ENCODE measurements at places on chromosomes 12 and 14.

DNA sequence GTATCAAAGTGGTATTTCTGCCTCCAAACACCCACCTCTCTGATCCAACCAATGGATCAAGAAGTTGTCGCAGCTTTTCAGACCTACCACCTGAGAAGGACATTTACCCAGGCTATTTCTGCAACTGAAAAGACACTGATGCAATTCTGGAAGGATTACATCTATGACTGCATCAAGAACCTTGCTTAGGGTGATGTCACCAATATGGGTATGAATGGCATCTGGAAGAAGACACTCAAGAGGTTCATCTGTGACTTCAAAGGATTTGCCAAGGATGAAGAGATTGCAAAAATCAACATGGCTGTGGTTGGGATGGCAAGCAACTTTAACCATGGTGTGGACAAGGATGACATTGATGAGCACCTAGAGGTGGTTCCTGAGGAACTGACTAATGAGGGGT lies 154.2 kb downstream of the PCNX1 start:
- DNase-seq: no peak

DNA sequence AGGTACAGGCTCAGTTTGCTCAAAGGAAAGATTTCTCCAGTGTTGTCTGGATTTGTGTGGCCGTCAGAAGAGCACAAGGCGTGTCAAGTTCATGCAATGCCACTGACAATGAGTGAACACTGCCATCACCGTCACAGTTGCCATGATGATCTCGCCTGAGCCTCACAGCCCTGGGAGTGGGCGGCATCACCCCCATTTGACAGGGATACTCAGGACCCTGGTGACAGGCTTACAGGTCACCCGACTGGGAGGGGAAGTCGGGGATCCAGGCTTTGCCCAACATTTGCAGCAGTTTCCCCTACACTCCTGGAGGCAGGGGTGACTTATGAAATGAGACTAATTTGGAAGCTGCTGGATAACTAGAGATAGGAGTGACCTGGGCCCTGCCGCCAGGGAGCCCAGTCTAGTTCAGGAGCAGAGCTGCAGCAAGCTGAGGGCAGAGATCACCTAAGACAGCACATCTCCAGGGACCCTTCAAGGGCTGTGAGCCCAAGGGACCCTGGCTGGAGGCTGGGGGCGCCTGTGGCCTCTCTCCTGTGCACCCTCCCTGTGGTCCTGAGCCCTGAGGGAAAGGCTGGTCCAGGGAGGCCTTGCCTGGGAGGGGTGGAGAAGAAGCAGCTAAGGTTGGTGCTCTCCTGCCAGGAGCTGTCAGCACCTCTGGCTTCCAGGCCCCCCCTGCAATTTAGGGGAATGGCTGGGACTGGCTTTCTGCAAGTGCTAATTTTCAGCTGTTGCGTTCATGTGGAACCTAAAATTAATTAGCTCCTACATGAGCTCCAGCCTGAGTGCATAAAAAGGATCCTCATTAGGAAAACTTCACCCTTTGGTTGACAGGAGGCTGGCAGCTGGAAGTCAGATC lies 32.4 kb upstream of the BEGAIN start:
- no peak for DNase-seq

GRCh38 chr12:121397521-121397920 lies 2.4 kb upstream of the RNF34 start:
- no peak for DNase-seq

GRCh38 chr12:50734409-50735263 lies 29.3 kb upstream of the ATF1 start:
- no peak for DNase-seq

DNA sequence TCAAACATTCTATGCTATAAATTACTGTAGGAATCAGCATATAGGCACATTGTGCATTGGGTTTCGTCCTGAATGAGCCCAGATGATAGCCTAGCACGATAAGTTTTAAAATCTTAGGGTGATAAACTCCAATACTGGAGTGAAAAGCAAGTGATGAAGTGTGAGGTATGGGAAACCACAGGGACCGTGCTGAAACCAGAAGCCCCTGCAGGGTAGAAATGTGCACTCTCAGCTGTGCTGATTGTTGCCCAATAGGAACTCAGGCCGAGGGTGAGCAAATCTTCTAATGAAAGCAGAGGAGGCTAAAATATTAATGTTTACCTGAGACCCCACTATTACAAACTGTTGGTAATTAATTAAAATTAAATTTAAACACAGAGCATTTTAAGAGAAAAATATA lies 1486.6 kb downstream of the AACS start:
- DNase-seq: no peak

DNA sequence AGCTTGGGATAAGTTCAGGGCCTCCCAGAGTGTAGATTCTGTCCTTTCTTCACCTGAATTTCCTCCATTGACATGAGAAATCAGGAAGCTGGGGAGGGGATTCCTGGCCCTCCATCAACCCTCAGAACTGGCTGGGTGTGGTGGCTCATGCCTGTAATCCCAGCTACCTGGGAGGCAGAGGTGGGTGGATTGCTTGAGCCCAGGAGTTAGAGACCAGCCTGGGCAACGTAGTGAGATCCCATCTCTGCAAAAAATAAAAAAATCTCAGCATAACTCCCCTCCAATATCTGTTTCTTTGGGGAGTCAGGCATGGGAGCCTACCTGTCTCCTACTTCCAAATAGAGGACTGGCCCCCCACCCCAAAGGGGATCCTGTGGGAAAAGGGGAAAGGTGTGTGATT lies 59.8 kb upstream of the TBX3 start:
- no peak for DNase-seq

GRCh38 chr14:103825101-103825500 lies 22.3 kb downstream of the PPP1R13B start:
- DNase-seq: no peak

DNA sequence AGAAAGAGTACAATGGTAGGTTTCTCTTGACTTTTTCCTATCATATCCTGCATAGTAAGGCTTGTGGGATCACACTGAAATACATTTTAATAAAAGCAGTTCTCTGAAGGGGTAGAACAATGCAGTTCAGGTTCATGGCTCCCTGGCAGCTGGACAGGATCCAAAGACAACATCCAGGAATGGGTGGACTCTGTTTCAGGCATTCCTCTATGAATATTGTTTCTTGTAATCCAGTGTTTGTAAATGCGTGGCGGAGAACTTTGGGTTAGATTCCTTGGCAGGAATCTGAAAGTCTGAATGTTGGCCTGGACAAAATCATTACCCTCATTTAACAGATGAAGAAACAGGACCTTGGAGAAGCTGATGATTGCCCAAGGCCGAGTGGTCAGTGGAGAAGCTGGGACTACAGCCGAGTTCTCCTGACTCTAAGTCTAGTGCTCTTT lies 43.5 kb downstream of the SYNE2 start:
- no peak for DNase-seq

- DNase-seq: peak; percentile 52
Observed at GRCh38 chr12:124389138-124389724, 94.3 kb downstream of the RFLNA start.

- DNase-seq: no peak
Observed at GRCh38 chr12:116806845-116807440, 68.8 kb downstream of the RNFT2 start.

GRCh38 chr12:26632756-26633155 lies 200.2 kb downstream of the ITPR2 start:
- no peak for DNase-seq

DNA sequence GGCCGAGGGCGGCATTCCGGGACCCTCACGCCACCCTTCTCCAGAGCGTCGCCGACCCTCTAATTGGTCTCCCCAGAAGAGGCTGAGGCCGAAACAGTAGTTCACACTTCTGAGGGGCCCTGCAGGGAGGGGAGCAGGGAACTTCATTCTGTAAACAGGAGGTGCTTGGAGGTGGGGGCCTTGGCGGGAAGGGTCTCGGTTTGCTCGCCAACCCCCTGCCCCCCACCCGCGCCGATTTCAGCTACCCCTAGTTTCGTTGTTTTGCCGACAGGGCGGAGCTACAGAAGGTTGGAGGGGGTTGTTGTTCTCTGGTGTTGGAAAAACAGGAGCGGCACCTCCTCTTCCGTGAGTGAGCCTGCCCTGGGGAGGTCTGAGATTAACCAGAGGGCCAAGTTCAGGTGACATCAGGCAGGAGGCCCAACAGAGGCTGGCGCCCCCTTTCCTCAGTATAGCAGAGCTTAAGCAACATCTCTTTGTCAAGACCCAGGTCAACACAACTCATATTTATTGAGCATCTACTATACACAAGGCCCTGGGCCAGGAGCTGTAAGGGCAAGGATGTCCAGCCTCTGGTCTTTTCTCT lies 682 bp downstream of the ERBB3 start:
- no peak for DNase-seq

GRCh38 chr14:80491131-80491530 lies 279.8 kb upstream of the DIO2 start:
- DNase-seq: no peak

- DNase-seq: no peak
Observed at GRCh38 chr12:26027401-26027800, 68.9 kb downstream of the RASSF8 start.

- DNase-seq: no peak
Observed at GRCh38 chr14:76918782-76919394, 92.7 kb downstream of the LRRC74A start.

- DNase-seq: no peak
Observed at GRCh38 chr12:127509066-127509778, 757.7 kb upstream of the TMEM132C start.

DNA sequence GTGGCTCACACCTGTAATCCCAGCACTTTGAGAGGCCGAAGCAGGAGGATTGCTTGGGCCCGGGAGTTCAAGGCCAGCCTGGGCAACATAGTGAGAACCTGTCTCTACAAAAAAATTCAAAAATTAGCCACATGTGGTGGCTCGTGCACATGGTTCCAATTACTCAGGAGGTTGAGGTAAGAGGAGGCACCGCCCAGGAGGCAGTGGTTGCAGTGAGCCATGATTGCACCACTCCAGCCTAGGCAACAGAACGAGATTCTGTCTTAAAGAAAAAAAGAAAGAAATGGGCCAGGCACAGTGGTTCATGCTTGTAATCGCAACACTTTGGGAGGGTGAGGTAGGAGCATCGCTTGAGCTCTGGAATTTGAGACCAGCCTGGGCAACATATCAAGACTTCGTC lies 33.5 kb downstream of the MAP1LC3B2 start:
- no peak for DNase-seq

GRCh38 chr12:109650808-109651207 lies 62.8 kb upstream of the FAM222A start:
- DNase-seq: no peak

DNA sequence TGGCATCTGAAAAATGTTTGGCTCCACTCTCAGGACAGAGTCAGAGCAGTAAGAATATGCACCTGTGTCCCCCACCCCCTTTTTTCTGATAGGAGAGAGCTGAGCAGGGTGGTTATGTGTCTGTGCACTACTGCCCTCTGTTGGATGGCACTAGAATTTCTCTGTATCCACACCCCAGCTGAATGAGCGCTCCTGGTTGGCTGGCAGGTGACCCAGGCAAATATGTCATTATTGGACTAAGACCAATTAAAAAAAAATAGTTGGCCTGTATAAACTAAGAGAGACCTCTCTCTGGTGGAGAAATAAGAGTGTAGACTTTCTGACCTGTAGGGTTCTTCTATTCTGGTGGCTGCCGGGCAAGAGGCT lies 107.0 kb downstream of the PTCSC3 start:
- DNase-seq: peak; percentile 15

- peak; percentile 75 for DNase-seq
Observed at GRCh38 chr12:132444957-132445883, 44.7 kb upstream of the FBRSL1 start.

DNA sequence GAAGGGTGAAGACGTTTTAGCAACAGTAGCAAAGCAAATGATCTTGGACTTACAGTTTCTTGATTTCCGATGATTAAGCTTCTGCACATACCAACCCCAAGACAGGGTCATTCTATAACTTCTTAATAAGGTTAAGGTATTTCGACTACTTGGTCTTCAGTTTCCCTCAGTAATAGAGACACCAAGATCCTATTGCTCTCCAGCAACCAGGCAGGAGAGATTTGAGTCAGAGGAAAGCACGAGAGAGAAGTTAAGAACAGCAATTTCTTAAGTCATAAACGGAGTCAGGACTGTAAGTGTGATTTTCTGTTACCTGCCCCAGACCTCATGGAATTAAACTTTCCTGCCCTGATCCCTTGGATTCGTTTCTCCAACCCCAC lies 215.6 kb downstream of the TTC8 start:
- no peak for DNase-seq

DNA sequence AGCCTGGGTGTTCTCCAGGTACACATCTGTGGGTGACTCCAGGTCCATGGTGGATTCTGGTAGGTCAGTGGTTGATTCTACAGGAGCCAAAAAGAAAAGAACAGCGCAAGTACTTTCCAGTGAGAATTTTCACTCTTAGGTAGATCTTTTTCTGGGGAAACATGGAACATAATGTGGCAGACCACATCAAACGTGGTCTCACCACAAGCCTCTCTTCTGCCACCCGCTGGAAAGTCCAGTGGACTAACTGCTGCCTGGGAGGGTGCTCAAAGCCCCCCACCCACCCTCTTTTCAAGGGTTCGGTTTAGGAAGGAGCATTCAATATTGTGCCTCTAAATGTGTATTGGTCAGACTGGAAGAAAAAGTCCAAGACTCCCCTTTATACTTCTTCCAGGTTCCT lies 36.1 kb upstream of the PRB2 start:
- DNase-seq: no peak

- no peak for DNase-seq
Observed at GRCh38 chr12:104493496-104493895, 36.7 kb downstream of the CHST11 start.

GRCh38 chr14:99681101-99681831 lies 2.8 kb upstream of the CYP46A1 start:
- DNase-seq: no peak

DNA sequence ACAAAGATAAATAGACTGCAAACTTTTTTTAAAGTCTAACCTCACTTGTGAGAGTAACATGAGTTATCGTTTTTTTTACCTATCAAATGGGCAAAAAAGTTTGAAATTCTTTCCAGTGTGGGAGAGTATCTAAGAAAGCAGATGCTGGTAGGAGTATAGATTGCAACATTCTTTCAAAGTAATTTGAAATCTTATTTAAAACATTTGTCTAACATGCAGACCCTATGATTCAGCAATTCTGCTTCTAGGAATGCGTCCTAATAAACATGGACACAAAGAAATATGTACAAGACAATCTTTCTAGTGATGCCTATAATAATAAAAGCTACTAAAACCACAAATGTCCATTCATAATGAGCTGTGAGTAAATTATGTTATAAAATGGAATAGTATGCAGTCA lies 110.4 kb upstream of the TMCC3 start:
- DNase-seq: no peak

- DNase-seq: no peak
Observed at GRCh38 chr14:95885866-95886265, 9.2 kb downstream of the TUNAR start.

DNA sequence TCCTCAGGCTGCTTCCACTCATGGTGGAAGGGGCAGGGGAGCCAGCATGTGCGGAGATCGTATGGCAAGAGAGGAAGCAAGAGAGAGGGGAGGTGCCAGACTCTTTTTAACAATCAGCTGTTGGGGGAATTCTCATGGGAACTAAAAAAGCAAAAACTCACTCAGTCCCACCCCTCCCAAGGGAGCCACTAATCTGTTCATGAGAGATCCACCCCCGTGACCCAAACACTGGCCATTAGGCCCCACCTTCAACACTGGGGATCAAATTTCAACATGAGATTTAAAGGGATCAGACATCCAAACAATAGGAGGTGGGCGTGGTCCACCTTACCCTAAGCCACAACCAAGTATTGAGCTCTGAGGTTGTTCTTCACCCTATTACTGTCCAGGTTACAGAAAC lies 375.1 kb downstream of the GRIN2B start:
- no peak for DNase-seq
